Upper lobe of right lung (tissue), 1 donor: ENCODE measurements at places on chromosomes 7 and 10. TPM values are rescaled to one million over a fixed set of nuclear protein-coding genes. Genes with fewer than 3 reads are reported as not detected.

The WIPF3 gene
- 0.67 TPM for total RNA-seq

The PAX4 gene
- not detected for total RNA-seq

The TMEM184A gene
- 4.4 TPM for total RNA-seq

The UNCX gene
- total RNA-seq = not detected

The ABCF2 gene
- total RNA-seq = 26.3 TPM

The FAM237B gene
- total RNA-seq = not detected

The SLC26A4 gene
- 1.0 TPM for total RNA-seq

The RNF32 gene
- 1.9 TPM for total RNA-seq
